ENCODE measurements at places on chromosomes 11 and 22. TPM values are rescaled to one million over a fixed set of nuclear protein-coding genes. Genes with fewer than 3 reads are reported as not detected.
A peak's percentile ranks its signal among the peaks of the same experiment; 100 is the strongest.

DNA sequence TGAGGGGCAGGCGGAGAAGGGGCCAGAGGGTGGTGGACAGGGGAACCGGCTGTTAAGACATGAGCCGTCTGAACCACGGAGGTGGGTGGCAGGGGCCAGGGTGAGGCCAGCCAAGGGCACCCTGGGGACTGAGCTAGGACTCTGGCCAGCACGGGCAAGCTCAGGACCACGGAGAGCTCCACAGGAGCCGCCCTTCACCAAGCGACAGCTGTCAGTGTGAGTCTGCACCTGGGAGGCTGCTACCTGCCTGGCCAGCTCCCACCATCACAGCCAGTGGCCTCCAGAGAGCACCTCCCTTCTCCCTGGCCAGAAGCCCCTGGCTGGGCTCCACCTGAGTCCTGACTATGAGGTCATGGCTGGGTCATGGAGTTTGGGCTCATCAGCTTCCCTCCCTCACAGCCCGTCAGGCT is 21.6 kb downstream of the MGAT3 start:
- no peak overlapping the region for H3K4me3 ChIP-seq
- no peaks in the 10 kb centered on the region for H3K4me1 ChIP-seq
- H3K27ac ChIP-seq: no peak overlapping the region
- DNase-seq: no peak
- no peaks in the 10 kb centered on the region for H3K36me3 ChIP-seq

DNA sequence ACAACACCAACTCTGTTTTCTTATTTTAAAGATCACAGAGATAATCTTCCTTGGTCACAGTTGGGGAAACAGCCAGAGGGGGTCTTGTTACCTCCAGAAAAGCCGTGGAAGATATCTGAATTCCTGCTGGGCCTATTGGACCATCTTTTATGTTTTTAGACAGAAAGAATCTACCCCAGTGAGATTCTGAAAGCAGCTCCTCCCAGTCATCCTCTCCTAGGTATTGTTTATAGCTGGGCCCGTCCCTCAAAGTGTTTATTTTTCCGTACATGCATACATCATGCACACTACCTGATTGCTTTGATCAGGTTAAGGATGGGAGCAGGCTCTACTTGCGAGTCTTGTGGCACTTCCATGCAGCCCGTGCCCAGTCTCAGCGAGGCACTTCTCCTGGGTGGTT is 742.4 kb downstream of the NTM start:
- no peaks in the 10 kb centered on the region for H3K36me3 ChIP-seq
- H3K4me3 ChIP-seq: no peak overlapping the region
- H3K4me1 ChIP-seq: no peaks in the 10 kb centered on the region
- no peak for DNase-seq
- peaks cover 2% of the 10 kb centered on the region for H3K27me3 ChIP-seq

GRCh38 chr11:10938231-10938630 is 80.4 kb upstream of the ZBED5 start:
- no peak overlapping the region for H3K27ac ChIP-seq
- no peak for DNase-seq
- no peaks in the 10 kb centered on the region for H3K27me3 ChIP-seq

- no peaks in the 10 kb centered on the region for H3K36me3 ChIP-seq
- peak within 1 kb of the TSS; percentile 85 for H3K27ac ChIP-seq
- H3K27me3 ChIP-seq: no peaks in the 10 kb centered on the region
Measured at GRCh38 chr11:2376751-2377451, at the start of gene CD81. CD81 (plus strand) TSS chr11:2377310; CDS start chr11:2377550, 240 bp downstream.

GRCh38 chr11:83676056-83676601 is 390.0 kb upstream of the CCDC90B start:
- DNase-seq: no peak
- peaks cover 18% of the 10 kb centered on the region for H3K27me3 ChIP-seq
- H3K27ac ChIP-seq: no peak overlapping the region
- no peak overlapping the region for H3K4me3 ChIP-seq

DNA sequence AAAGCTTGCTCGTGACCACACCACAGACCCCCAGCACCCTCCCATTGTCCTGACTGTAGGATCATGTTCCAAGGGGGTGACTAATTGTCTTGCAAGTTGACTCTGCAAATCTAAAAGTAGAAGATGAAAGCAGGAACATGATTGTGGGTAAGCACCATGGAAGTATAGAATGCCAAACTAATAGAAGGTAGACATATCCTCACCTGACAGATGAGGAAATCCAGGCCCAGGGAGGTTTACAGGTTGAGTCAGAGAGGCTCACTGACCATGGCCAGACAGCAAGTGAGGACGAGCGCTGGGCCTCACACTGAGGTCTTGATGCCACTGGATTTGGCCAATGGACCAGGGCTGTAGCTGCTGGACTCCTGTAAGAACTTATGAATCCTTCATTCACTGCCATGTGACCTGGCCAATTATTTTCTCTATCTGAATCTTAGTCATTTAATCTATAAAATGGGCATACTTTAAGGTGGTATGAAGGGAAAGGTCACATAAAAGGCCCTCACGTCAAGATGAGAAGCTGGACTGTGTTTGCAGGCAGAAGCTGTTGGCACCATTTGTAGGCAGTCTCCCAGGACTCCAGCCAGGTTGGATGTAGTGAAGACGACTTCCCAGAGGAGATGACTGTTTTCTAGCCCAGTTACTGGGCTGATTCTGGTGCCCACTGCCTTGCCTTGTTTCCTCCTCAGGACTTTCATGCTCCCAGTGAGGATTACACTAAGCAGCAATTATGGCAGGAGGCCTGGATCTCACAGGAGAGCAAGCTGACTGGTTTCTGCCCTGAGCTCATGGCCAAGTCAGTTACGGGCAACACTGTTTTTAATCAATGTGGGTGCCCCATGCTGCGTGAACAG is 54.6 kb downstream of the GAB4 start:
- H3K36me3 ChIP-seq: no peaks in the 10 kb centered on the region
- H3K4me1 ChIP-seq: no peaks in the 10 kb centered on the region
- H3K4me3 ChIP-seq: no peak overlapping the region
- H3K27ac ChIP-seq: no peak overlapping the region

GRCh38 chr22:31292236-31292989 is at the start of gene PIK3IP1:
PIK3IP1 (minus strand) TSS chr22:31292488; CDS start chr22:31292344, 144 bp downstream.
- DNase-seq: no peak
- H3K36me3 ChIP-seq: no peaks in the 10 kb centered on the region
- peak within 1 kb of the TSS; percentile 54 for H3K27ac ChIP-seq

DNA sequence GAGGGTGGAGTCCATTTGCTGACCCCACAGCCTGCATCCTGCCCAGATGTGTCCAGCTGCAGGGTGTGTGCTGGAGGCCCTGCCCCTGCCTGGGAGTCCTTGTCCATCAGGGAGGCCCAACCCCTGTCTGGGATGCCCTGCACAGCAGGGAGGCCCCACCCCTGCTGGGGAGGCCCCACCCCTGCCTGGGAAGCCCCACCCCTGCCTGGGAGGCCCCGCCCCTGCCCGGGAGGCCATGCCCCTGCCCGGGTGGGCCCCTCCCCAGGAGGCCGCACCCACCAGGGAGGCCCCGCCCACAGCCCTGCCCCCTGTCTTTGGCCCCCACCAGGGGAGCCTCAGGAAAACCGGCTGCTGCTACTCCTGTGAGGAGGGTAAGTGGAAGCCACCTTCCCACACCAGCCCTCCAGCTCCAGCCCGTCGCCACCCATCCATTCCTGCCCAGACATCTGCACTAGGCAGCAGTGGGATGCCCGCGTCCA is 37.2 kb downstream of the MUC5B start:
- no peaks in the 10 kb centered on the region for H3K27me3 ChIP-seq
- H3K4me3 ChIP-seq: no peak overlapping the region
- no peak overlapping the region for H3K27ac ChIP-seq

- DNase-seq: no peak
- no peaks in the 10 kb centered on the region for H3K4me1 ChIP-seq
- peaks cover 50% of the 10 kb centered on the region for H3K27me3 ChIP-seq
- no peaks in the 10 kb centered on the region for H3K36me3 ChIP-seq
Measured at GRCh38 chr11:123650901-123651300, 3.5 kb downstream of the SCN3B start.

- H3K36me3 ChIP-seq: no peaks in the 10 kb centered on the region
- DNase-seq: no peak
- no peaks in the 10 kb centered on the region for H3K27me3 ChIP-seq
- no peak overlapping the region for H3K27ac ChIP-seq
- H3K4me1 ChIP-seq: peaks cover 10% of the 10 kb centered on the region
- H3K4me3 ChIP-seq: no peak overlapping the region
Measured at GRCh38 chr11:20066013-20066782, 94.1 kb downstream of the DBX1 start.

- H3K4me3 ChIP-seq: no peak overlapping the region
- no peak for DNase-seq
- H3K4me1 ChIP-seq: no peaks in the 10 kb centered on the region
- no peaks in the 10 kb centered on the region for H3K27me3 ChIP-seq
- H3K36me3 ChIP-seq: no peaks in the 10 kb centered on the region
Measured at GRCh38 chr11:95968585-95968984, 44.7 kb upstream of the MTMR2 start.

DNA sequence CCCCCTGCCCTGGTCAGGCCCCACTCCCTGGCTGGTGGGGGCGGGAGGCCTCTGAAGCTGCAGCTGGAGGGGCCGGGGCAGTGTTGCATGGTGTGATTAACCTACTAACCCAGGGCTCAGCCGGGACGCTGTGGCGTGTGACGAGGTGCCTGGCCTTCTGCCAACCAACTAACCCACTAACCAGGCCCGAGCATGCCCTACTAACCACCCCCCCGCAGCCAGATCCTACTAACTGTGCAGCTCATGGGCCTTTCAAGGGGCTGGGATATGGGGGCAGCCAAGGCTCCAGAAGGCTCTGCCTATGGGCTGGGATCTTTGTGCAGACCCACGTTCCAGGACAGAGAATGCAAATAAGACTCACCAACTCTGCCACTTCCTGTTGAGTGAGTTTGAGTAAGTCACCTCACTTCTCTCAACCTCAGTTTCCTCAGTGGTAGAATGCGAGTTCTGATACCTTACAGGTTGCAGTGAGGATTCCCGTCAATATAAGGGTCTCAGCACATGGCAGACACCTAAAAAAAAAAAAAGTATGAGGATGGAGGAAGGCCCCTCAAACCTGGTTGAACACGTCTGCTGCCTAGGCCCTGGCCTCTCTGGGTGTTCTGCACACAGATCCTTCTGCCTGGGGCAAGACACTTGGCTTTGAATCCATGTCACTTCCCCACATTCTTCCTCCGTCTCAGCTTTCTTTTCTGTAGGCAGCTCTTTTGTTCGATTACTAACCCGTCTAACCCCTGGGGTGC is 14.1 kb downstream of the MIAT start:
- H3K4me3 ChIP-seq: no peak overlapping the region
- DNase-seq: no peak
- no peak overlapping the region for H3K27ac ChIP-seq
- no peaks in the 10 kb centered on the region for H3K4me1 ChIP-seq
- H3K36me3 ChIP-seq: no peaks in the 10 kb centered on the region
- H3K27me3 ChIP-seq: no peaks in the 10 kb centered on the region

DNA sequence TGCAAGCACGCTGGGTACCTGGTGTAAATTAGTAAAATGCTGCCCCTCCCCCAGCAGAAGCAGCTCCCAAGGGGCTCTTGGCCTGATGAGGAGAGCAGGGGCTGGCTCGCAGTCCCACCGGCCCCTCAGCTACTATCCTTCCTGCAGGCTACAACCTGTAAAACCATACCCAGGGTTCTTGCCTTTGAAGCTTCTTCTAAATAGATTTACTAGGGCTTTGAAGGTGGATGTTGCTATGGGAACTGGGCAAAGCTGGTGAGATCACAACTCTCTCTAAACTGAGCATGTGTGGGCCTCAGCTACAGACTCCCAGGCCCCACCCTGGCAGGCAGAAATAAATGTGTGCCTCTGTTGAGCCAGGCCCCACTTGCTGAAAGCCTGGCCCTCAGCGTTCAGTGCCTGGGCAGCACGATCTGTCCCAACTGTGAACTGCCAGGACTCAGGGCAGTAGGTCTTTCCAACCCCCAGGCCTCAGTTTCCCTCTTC is 18.5 kb downstream of the CD5 start:
- H3K27ac ChIP-seq: no peak overlapping the region
- no peak overlapping the region for H3K4me3 ChIP-seq
- H3K36me3 ChIP-seq: no peaks in the 10 kb centered on the region
- no peak for DNase-seq
- H3K4me1 ChIP-seq: peaks cover 3% of the 10 kb centered on the region

DNA sequence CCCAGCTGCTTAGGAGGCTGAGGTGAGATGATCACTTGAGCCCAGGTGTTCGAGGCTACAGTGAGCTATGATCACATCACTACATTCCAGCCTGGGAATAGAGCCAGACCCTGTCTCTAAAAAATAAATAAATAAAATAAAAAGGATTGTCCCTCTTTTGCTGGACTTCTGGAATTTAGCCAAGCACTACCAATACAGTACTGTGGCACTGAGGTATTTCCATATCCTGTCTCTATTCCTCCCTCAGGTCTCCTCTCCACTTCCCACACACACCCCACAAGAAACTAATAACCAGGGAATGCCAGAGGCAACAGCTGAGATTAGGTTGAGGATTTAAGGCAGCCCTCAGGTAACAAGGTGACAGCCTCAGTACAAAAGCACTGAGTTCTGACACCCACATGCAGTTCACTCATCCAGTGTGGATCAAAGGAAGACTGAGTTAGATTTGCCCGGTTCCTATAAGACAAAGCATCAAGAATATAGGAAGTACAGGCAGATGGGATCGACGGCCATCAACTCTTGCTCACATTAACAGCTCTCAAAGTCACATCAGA is 4.5 kb upstream of the PPP2R1B start:
- peaks cover 2% of the 10 kb centered on the region for H3K36me3 ChIP-seq
- peaks cover 7% of the 10 kb centered on the region for H3K4me1 ChIP-seq
- H3K4me3 ChIP-seq: no peak overlapping the region
- H3K27ac ChIP-seq: no peak overlapping the region

DNA sequence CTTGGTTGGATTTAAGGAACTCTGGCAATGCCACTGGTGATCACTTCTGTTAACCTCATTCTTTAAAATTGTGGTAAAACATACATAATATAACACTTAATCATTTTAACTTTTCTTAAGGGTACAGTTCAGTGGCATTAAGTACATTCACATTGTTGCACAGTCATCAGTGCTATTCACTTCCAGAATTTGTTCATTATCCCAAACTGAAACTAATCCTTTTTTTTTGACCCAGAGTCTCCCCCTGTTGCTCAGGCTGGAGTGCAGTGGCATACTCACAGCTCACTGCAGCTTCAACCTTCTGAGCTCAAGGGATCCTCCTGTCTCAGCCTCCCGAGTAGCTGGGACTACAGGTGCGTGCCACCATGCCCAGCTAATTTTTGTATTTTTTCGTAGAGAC is 10.6 kb downstream of the ELF5 start:
- H3K27me3 ChIP-seq: no peaks in the 10 kb centered on the region
- H3K4me1 ChIP-seq: no peaks in the 10 kb centered on the region
- no peak overlapping the region for H3K4me3 ChIP-seq
- H3K36me3 ChIP-seq: no peaks in the 10 kb centered on the region

The FUT4 gene
- 11.2 TPM for total RNA-seq

The RBFOX2 gene
- 81.1 TPM for total RNA-seq

The PGA4 gene
- total RNA-seq: not detected

The MPEG1 gene
- 0.08 TPM for total RNA-seq

Data from Panc1 (cell line).